Left renal cortex interstitium (tissue), 4 donors: ENCODE measurements at places on chromosomes 2 and 18. TPM values are rescaled to one million over a fixed set of nuclear protein-coding genes. Genes with fewer than 3 reads are reported as not detected.

DNA sequence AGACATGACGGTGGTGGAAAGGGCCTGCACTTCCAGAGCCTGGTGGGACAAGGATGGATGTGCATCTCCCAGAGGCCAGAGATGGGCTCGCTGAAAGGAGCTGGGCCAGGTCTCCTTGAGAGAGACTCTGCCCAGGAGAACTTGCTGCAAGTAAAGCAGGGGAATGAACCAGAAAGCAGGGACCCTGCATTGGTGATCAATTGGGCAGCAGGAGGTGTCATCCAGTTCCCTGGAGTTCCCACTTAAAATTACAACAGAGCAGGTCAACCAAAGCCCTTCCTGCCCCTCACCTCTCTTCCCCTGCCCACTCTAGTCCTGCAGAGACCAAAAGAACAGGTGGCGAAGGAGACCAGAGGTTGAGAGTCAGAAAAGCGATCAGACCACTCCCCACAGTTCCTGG, 69.7 kb upstream of the CAB39 start:
- DNase-seq: no peak

DNA sequence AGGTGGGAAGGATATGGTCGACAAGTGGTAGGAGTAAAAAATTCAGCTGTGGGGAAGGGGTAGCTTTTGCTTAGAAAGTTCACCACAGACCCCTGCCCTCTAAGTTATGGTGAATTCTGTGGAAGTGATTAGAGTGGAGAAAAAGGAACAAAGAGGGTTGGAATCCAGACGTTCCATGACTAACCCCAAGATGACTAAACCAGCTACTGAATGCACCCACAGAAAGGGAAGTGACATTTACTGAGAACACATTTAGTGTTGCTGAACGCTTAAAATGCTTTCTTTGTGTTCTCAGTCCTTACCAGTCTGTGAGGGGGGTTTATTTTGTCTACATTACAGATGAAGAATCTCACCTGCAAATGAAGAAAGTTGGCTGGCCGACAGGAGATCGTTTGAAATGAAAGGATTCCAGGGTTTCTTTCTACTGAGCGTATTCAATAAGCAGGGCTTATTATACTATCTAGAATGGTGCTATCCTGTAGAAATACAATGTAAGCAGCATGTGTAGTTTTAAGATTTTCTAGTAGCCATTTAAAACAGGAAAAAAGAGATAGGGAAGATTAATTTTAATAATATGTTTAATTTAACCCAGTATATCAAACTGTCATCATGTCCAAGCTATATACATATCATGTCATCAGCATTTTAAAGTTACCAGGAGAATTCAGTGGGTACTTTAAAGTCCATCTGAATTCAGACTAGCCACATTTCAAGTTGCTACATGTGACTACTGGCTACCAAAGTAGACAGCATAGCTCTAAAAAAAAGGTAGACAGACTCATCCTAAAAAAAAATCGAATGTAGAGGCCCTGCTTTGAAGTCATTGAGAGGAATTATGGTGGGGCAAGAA, 60.1 kb downstream of the LIMS1 start:
- no peak for DNase-seq

DNA sequence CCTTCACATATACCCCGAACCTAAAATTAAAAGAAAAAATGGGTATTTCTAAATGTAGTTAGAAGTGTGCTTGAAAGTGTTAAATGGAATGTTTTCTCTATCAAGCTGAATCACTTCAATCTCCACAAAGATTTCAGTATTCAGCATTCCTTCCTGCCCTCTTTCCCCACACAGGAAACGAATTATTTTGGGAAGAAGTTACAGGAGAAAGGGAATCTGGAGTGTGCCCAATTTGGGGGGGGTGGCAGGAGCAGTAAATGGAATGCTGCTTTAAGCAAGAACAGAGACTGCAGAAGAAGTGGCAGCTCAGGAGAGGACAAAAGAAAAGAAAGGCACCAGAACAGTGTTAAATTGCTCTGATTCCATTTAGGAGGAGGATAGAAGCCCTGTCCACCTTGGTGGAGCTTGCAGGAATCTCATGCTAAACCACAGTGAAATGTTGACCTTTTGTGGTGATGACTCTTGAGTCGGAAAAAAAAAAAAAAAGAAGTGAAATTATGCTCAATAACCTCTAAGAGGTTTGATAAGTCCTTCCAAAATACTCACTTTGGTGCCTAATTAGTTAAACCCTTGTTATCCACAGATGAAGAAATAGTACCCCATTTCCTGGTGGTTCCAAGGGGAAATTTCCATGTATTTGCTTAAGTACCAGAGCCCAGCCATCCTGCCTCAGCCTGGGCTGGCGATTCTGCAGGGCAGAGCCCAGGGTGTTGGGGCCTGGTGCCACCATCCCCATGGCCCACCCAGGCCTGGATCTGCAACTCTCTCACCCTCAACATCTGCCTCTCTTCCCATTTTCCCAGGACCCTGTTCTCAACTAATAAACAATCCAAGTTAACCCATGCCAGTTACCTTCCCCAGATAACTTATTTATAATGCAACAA, 56.5 kb downstream of the MYO5B start:
- no peak for DNase-seq

GRCh38 chr2:213122725-213123124, 28.7 kb downstream of the IKZF2 start:
- no peak for DNase-seq

- DNase-seq: no peak
These were observed 160.0 kb upstream of the STON1 start for GRCh38 chr2:48369971-48370370.

GRCh38 chr18:46754661-46755292, 2.1 kb downstream of the ST8SIA5 start:
- no peak for DNase-seq

DNA sequence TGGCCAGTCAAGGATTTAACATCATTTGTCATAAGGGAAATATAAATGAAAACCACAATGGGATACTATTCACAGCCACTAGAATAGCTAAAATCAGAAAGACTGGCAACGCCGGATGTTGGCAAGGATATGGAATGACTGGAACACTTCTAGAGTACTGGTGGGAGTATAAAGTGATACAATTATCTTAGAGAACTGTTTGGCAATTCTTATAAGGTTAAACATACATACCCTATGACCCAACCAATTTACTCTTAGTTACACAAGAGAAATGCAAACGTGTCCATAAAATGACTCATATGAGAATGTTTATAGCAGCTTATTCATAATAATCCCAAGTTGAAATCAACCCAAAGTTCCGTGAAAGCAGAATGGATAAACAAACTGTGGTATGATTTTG, 35.1 kb downstream of the MAPK4 start:
- no peak for DNase-seq

GRCh38 chr18:67276638-67277037, 239.9 kb downstream of the DSEL start:
- no peak for DNase-seq

DNA sequence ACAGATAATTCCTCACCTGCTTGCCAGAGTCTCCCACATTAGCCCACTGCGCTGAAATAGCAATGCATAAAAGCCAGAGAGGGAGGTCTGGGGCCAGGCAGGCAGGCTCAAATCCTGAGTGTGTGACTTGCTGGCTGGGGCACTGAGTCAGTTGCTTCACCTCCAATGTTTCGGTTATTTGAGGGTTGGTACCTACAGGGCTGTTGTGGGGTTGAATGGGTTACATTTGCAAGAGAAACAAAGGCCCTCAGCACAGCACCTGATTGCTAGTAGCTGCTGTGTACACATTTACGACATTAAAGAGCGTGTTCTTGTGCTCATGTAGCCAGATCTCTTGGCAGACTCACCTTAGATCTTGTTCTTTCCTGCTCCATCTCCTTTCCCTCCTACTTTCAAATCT, 34.1 kb upstream of the FAM110C start:
- DNase-seq: no peak

DNA sequence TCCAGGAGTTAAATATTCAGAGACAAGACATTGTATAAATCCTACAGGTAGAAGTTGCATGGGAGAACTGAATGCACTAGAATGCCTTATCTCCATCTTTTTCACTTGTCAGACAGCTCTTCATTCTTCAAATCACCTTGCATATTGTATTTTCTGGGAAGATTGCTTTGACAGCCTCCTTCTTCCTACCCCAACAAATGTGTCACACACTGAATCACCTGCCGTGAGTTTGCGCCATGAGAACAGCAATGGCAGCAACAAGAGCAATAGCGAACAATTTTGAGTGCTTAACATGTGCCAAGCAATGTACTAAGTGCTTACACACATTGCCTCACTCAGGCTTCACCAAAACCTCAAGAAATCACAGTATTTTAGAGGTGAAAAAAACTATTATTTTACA, 161.3 kb upstream of the REG3G start:
- no peak for DNase-seq

DNA sequence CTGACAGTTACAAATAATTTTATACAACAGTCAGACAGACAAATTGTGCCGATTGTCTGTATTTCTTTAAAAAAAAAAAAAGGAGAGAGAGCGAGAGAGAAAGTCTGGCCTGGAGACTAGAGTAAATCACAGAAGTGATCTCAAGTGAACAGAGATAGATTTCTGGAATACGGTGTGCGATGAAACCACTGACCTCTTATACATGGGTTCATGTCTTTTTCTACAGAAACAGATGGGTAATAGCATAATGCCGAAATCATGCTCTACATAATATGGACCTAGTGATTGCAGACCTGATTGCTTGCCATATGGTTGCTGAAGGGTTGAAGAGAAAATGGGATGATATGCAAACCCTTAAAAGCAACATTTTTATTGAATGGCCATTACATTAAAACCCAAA, 403.3 kb upstream of the FANCL start:
- no peak for DNase-seq

GRCh38 chr2:111944531-111945210, 46.3 kb downstream of the MERTK start:
- DNase-seq: no peak

DNA sequence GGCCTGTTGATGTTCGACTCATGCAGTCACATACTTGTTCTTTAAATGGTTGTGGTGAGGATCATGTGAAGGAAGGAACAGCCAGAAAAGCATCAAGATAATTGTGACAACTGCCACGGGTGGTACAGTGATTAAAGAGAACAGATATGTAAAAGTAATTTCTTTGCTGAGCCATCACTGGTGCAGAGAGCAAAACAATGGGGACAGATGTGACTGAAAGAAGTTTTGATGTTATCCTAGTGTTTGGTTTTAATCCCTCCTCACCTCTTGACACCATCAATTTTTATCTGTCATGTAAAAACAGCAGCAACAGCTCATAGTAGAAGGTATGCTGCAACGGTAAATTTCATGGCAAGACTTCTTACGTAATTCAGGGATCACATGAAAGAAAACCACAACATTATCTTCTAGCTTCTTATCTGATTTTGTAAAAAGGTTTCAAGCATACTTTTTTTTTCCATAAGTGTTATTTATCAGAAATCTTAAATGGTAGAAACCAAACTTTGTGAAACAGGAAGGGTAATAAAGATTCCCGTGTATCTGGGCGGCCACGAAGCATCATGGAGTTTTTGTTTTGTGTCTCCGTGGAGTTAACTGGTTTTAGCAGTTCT, 65.2 kb downstream of the PLCL1 start:
- DNase-seq: no peak

GRCh38 chr2:112814278-112814677, 22.3 kb downstream of the IL1B start:
- DNase-seq: no peak

Gene GKN2
- polyA plus RNA-seq: not detected

Gene BCL11A
- 15.6 TPM for polyA plus RNA-seq

Gene UGT1A4
- polyA plus RNA-seq: not detected
